ENCODE measurements at places on chromosomes 11 and 22.

DNA sequence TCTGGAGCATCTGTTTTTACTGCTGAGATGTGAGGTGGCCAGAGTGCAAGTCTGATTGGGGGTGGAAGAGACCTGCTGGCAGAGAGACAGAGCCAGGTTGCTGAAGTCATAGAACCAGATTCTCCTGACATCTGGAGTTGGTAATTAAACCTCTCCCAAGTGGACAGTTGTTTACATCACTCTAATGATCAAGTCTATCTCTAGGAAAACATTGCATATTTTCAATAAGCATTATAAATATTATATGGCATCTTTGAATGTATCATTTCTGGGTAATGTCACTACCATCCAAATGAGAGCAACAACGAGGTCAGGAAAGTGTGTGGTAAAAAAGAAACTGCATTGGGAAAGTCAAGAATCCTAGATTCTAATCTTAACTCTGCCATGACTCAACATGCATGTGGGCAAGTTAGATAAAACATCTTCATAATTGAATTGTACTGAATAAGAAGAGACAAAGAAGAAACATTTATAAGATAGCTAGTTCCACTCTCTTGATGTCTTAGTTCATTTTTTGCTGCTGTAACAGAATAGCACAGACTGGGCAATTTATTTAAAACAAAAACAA, 351.2 kb upstream of the API5 start:
- no peak for DNase-seq

DNA sequence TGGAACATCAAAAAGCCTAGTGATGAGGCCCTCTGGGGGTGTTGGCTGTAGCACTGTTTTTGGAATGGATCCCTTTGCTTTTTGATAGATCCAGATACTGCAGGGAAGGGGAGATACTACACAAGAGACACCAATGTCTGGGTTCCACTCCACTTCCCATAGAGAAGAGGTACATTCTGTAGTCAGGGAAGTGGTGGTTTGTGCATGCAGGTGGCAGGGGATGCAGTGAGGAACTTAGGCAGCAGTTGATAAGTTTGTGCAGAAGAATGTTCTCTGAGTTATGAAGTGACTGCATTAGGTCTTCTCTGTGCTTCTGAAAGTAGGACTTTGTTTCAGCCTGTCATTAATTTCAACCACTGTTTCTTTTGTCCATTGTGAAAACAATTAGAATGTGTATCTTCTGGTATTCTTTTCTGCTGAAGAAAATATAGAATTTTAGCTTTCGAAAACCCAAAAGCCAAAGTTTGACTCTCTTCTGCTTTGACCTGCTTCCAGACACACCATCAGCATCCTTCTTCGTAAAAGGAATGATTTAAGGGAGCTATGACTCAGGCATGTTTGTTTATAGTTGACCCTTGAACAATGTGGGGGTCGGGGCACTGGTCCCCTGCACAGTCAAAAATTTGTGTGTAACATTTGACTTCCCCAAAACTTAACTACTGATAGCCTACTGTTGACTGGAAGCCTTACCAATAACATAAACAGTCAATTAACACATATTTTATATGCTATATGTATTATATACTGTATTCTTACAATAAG, 25.6 kb downstream of the PANX1 start:
- no peak for DNase-seq

GRCh38 chr11:81484196-81484595, 1249.5 kb downstream of the FAM181B start:
- no peak for DNase-seq

DNA sequence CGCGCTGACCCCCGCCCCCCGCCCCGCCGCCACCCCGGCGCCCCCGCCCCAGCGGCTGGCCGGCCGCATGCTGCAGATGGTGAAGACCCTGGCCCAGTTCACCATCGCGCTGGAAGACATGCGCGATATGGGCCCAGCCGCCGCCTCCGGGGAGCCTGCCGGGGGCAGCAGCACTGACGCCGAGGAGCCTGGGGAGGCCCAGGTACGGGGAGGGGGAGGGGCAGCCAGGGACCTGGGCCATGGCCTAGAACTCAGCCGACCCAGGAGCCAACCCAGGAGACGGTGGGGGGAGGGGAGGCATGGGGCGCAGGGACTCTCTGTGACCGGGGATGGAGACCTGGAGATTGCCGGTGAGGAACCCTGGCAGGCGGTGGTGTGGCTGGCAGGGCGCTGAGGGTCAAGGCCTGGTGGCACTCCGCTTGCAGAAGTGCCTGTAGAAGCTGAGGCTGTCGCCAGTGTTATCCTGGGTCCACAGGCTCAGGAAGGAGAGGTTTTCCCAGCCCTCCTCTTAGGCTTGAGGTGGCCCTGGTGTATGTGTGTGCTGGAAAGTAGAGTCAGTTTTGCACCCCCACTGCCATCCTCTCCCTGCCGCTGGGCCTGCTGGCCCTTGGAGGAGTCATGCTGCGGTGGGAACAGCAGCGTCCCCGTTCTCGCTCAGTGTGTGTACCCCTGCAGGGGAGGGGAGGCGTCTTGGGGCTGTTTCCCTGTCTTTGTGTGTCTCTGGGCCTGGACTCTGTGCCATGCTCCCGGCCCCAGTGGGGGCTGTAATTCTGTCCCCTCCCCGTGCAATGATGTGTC, 32.9 kb upstream of the RELT start:
- no peak for DNase-seq

DNA sequence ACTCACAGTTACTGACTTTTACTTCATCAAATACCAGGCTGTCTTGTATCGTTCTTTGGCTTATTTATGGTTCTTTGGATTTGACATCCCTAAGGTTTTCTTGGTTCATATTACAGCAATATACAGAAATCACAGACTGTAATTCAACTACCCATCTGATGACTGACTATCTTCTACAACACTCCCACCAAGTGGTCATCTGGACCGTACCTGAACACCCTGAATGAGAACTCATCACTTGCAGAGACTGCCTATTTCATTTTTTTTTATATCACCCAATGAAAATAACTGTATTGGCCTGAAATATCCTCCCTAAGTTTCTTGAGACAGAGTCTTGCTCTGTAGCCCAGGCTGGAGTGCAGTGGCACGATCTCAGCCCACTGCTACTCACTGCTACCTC, 9.5 kb upstream of the UPB1 start:
- DNase-seq = no peak
